Glutamatergic neuron (in vitro differentiated cells): ENCODE measurements at places on chromosomes 2 and 18. TPM values are rescaled to one million over a fixed set of nuclear protein-coding genes. Genes with fewer than 3 reads are reported as not detected.
A peak's percentile ranks its signal among the peaks of the same experiment; 100 is the strongest.

GRCh38 chr2:45102141-45102540, 92.9 kb upstream of the SIX2 start:
- H3K4me1 ChIP-seq: no peaks in the 10 kb centered on the region
- H3K36me3 ChIP-seq: no peaks in the 10 kb centered on the region
- no peak overlapping the region for H3K27ac ChIP-seq
- H3K27me3 ChIP-seq: no peaks in the 10 kb centered on the region
- DNase-seq: no peak

DNA sequence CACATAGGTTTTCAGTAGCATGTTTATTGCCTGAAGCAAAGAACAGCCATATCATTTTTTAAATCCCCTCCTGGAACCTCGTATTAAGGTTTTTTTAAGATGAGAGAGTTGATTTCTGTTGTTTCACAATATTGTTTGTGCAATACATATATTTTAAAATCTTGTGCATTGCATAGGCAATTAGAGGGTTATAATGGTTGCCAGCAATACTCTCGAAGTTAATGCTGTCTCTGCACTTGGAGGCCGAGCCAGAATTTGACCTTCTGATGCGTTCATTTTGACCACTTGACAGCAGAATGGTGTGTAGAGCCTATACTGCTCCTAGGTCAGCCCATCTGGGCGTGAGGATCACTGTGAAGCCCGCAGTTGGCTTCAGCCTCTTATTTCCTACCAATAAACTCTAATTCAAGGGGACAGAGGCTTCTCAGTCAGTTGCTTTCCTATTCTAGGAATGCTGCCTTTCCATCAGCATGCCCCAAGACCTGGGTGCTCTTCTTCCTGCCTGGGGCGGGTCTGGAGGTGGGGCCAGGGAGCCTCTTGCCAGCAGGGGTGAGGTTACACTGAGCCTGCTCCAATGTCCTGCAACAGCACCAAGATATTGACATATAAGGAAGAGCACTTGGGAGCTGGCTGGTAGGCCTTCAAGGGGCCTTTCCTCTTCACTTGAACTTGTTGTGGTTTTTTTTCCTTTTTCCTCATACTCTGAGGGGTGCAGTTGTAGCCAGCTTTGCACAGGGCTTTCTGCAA, 91.4 kb upstream of the BCL2L11 start:
- peaks cover 6% of the 10 kb centered on the region for H3K4me1 ChIP-seq
- H3K27me3 ChIP-seq: peaks cover 5% of the 10 kb centered on the region
- no peak for DNase-seq
- no peak overlapping the region for H3K27ac ChIP-seq

CAPN13 gene
- total RNA-seq: not detected

SKA1 gene
- 2.0 TPM for total RNA-seq

SKOR2 gene
- total RNA-seq: 6.7 TPM

MFSD2B gene
- 0.29 TPM for total RNA-seq

ADGRF3 gene
- total RNA-seq: 0.54 TPM

GRCh38 chr2:100416935-100417710, at the start of gene CHST10:
CHST10 (minus strand) TSS chr2:100417668; CDS start chr2:100406675, 10,993 bp downstream.
- peak within 1 kb of the TSS; percentile 98 for H3K4me3 ChIP-seq
- peak within 1 kb of the TSS; percentile 87 for H3K27ac ChIP-seq
- DNase-seq: peak; percentile 80
- H3K27me3 ChIP-seq: peaks cover 2% of the 10 kb centered on the region
